Caco-2 (cell line): ENCODE measurements at places on chromosomes 1 and 21. TPM values are rescaled to one million over a fixed set of nuclear protein-coding genes. Genes with fewer than 3 reads are reported as not detected.
A peak's percentile ranks its signal among the peaks of the same experiment; 100 is the strongest.

The PERM1 gene
- 0.18 and 0.65 TPM in 2 replicates for total RNA-seq

GRCh38 chr1:30012455-30013440, 710.6 kb downstream of the MATN1 start:
- DNase-seq = no peak

DNA sequence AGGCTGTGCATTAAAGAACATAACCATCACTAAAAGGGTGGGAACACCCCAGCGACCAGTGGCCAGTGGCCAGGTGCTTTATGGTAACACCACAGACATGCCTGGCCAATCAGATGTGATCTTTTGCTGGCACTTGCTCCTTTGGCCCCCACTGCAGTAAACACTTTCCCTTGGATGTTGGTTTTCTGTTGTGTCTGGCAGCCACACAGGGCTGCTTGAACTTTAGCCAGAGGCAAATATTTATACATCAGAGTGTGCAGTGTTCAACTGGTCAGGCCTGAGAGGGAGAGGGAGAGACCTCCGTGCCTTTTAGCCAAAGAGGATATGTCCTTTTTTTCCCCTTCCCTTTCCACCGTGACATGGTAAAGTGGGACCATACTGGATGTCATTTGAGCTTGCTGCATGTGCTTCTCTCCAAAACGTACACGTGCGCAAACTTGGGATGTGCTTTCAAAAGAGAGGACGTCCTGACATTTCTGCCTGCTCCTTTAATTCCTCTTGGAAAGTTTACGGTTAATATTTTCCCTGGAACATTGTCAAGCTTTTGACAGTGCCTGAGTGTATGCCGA, 101.2 kb downstream of the NFIA start:
- no peak for DNase-seq

GRCh38 chr1:99560207-99561040, 85.5 kb upstream of the PALMD start:
- DNase-seq = no peak

- no peak for DNase-seq
These were observed 82.4 kb upstream of the CYYR1 start for GRCh38 chr21:26655460-26655859.

DNA sequence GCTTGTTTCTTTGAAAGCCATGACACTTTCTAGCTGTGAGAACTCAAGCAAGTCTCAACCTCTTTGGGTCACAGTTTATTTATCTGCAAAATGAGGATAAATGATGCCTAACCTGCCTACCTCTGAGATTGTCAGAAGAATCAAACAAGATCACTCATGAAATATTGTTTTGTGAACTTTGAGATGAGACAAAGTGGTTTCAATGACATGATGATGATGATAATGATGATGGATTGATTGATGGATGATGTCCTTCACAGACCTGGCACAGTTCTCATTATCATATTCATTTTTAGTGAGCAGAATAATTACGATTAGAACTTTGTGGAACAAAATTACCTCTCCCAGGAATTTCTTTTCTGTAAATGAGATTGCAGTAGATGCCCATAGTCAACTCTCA, 129.2 kb downstream of the HHIPL2 start:
- no peak for DNase-seq

The PROX1 gene
- 17.6 and 24.5 TPM in 2 replicates for total RNA-seq

DNA sequence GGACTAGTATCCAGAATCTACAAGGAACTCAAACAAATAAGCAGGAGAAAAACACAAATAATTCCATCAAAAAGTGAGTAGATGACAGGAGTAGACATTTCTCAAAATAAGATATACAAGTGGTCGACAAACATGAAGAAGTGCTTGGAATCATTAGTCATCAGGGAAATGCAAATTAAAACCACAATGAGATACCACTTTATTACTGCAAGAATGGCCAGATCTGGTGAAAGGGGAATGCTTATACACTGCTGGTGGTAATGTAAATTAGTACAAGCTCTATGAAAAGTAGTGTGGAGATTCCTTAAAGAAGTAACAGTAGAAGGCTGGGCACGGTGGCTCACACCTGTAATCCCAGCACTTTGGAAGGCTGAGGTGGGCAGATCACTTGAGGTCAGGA, 73.8 kb downstream of the POU2F1 start:
- no peak for DNase-seq

DNA sequence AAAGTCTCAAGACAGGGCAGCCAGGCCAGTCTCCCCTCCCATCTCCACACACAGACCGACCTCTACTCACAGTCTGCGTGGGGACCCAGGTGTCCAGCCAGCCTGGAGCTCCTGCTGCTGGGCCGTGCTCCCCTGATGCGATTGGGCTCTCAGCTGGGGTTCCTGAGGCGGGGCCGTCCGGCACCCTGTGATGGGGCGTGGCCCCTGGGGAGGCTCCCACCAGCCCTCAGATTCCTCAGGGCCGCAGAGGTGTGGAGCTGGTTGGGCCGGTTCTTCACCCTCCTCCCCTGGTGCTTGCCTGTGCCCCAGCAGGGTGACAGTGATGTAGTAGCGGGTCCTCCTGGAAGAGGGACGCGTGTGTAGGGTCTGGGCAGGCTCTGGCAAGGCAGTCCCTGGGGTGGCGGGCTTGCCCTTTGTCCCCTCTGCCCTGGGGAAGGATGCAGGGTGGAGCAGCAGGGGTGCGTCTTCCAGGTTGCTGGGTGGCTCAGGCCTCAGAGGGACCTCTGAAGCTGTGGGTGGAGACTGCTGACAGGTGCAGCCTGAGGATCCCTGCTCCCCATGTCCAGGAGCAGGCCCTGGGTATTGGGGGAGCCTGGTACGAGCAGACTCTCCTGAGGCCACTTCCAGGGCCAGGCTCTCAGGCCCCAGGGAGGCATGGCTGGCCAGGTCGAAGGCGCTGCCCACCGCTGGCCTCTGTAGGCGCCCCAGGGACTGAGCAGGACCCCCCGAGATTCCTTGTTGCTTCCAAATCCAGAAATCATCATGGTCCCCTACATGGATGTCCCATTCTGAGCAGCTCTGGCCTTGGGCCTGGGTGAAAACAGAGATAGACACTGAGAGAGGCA, at the start of gene CRYBG2:
Gene CRYBG2, minus strand, starts transcription at position 155 of the 845 bp plus-strand sequence. CDS start 7,473 bp downstream, outside the sequence.
- peak; percentile 94 for DNase-seq

The FCRL2 gene
- total RNA-seq = not detected in 2 replicates

GRCh38 chr1:188004849-188005248, 1176.1 kb downstream of the PLA2G4A start:
- DNase-seq = no peak

GRCh38 chr1:236716160-236716559, 29.9 kb downstream of the ACTN2 start:
- no peak for DNase-seq

- DNase-seq = no peak
These were observed 14.8 kb downstream of the BCAR3 start for GRCh38 chr1:93666613-93667384.

DNA sequence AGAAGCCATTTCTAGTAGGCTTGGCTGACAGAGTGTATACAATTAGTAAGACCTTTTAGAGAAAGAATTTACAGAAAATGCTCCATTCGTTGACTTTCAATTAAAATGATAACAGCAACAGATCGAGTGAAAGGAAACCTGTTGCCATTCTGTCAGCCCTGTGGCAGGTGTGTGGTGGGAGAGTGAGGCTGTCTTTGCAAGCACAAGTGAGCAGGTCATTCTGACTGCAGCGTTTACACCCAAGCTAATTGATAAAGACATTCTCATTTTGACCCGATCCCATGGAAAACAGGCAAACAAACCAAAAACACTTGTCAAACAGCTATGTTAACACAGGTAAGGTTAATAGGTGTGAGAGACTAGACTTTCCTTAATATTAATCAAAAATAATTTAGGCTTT, 257.3 kb downstream of the PTBP2 start:
- no peak for DNase-seq

- DNase-seq = no peak
These were observed 59.4 kb upstream of the ZBTB18 start for GRCh38 chr1:243991650-243992049.

The NBPF4 gene
- 0.53 and 0.88 TPM in 2 replicates for total RNA-seq

The SLC16A1 gene
- 104 and 107 TPM in 2 replicates for total RNA-seq

DNA sequence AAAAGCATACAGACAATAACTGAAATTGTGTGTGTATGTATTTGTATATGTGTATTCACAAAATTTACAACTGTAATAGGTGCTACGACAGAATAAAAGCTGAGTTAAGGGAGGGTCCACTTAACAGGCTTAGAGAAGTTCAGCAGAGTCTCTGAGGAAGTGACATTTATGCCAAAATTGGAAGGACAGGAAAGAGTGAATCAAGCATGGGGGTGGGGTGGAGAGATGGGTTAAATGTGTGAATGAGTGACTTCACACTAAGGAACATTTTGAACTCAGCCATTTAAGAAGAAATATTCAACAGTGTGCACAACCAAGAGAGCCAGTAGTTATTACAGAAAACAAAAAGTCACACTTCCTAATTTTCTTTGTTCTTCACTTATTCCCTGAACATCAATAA, 53.8 kb upstream of the RGS1 start:
- no peak for DNase-seq

GRCh38 chr1:211210965-211211364, 48.2 kb upstream of the RCOR3 start:
- DNase-seq = no peak

The ZFP69 gene
- total RNA-seq = 2.5 and 2.6 TPM in 2 replicates

GRCh38 chr1:45543581-45544417, 6.8 kb upstream of the AKR1A1 start:
- no peak for DNase-seq

The GUCA2A gene
- 24.1 and 28.8 TPM in 2 replicates for total RNA-seq

DNA sequence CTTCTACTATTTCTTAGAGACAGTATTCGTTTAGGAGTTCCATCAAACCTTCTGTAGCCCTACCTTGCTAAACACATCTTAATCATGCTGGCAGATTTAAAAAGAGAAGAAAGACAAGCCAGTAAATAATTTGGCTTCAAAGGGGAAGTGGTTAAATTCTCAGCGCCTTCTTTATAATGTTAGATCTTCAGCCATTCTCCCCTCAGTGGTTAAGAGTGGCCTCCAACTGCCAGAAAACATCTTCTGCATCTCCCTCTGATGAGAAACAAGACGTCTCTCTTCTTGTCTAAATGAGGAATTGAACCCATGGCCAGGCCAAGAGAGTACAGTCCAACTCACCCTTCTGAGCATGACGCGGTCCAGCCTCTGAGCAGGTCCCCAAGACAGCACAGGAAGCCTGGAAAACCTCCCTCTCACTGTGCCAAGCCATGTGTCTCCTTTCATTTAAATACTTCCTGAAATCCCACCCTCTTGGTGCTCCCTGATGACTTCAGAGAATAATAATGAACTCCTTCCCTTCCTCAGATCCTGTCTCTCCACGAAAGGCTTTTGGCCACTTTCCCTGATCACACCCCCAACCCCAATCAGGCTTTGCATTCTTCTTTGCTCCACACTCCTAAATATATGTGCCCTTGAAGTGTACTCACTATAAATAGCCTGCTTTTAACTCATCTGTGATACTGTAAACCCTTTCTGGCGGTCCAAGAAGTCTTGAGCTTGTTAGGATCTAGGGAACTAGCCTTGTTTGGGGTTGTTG, 16.4 kb upstream of the LRRC52 start:
- no peak for DNase-seq

DNA sequence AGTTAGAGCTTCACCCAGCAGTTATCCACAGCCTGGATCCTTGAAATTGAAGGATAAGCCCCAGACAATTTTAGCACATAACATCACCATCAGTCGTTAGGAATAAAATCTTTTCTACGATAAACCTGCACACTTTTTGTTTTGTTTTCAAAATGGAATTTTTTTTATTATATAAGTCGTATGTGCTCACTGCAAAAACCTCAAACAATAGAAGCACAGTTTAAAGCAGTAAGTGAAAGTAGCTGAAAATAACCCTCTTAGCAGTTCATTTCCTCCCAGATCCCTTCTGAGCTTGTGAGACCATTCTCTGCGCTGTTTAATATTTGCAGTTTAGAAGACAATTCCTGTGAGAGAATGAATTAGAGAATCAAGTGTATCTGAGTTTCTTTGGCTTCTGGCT, 38.3 kb downstream of the ELK4 start:
- no peak for DNase-seq

DNA sequence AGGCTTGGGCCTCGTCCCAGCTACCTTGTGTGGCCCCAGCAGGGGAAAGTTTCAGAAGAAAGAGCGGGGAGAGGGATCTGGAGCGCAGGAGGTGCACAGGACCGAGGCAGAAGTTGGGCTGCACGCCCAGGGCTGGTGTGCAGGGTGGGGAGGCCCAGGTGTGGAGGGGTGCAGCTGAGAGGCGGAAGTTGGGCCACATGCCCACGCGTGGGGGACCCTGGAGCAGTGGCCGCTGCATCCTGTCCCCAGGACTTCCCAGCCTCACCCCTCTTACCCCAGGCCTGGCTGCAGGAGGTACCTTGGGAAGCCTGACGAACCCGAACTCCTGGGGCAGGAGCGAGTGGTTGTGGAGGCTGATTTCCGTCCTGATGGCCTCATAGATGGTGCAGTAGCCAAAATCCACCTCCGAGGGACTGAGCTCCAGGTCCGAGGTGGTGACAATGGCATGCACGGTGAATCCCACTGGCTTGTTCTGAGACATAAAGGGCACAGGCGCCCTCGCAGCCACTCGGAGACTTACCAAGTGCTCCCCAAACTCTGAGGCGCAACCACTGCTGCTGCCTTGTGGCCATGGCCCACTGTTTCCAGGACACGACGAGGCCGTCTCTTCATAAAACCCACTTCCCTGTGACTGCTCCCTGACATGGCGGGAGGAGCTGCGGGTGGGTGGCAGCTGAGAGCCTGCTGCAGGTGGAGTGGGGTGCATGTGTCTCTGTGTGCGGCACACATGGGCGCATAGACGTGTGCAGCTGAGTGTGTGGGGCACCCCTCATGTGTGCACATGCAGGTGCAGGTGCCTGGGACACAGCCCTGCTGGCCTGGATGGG, 20.4 kb upstream of the TMEM52 start:
- DNase-seq = no peak

DNA sequence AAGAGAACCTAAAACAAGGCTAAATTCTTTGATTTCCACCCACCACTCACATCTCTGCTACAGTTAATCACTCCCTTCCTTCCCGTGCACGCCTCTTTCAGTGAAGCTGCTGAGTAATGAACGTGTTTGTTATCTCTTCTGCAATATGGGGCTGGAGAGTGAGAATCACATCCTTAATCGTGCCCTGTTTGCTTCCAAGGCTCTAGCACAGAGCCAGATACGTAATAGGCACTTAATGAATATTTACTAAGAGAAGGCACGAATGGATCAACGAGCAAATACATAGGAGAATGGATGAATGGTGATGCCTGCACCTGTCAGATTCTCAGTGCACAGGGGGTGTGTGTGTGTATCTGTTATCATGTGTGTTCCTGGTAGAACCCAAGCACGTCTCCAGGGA, 22.1 kb upstream of the FAM43B start:
- DNase-seq = no peak

DNA sequence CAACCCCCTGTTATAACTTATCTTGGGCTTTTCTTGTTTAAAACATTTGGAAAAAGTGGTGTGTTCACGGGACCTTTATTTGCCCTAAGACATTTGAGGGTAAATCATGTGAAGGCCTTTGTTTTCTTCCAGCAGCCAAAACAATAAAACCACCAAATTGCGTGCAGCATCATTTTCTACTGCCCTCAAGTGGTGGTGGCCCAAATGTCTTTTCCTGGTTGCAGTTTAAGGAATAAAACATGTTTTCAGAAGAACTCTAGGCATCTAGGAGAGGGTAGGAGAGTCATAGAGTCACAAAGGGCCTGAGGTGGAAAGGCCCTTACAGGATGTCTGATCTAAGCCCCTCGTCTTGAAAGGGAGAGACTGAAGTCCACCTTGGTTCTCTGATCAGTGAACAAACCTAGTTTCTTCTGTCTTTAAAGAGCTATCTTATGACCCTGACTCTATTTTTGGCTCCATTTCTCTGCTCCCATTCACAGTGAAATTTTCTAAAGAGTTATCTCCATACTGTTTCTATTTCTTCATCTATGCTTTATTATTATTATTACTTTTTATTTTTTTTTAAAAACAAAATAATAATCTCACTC, 16.0 kb upstream of the EPS15 start:
- DNase-seq = peak; percentile 42

GRCh38 chr1:230392536-230392909, 33.6 kb downstream of the PGBD5 start:
- DNase-seq = no peak

The UBE2G2 gene
- total RNA-seq = 91.3 and 103 TPM in 2 replicates
